ENCODE measurements at places on chromosomes 7 and 10.

DNA sequence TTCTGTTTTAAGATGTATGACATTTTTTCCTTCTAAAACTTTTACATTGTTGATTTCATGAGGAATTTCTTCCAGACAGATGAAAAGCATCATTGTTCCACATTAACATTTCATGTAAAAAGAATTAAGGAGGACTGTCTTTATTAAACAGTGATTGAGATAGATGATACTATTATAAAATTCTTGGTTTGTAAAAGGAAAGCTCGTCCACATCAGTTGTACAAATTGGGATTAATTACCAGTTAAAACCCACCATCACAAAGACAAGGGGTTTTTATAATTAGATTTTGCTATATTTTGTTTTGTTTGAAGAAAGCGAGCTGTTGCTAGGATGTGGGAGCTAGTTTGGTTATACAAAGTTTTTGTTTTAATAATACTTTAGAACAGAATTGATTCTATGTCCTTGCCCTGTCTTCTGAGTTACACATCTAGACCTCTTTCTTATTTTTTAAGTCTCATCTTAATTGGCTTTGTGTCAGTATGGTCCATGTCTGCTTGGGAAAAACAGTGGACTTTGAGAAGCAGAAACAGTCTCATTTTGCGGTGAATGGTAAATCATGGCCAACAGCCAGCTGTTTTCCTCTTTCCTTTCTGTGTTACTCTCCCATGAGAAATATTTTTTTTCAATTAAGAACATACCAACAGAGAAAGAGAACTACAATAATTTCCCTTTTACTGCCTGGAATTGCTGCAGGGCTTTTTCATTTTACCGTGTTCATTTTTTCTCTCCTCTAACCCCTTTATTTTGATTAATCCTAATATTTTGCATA lies 3.2 kb downstream of the TES start:
- DNase-seq: no peak

GRCh38 chr7:24982917-24983316 lies 2.9 kb upstream of the OSBPL3 start:
- no peak for DNase-seq

GRCh38 chr10:120945801-120946302 lies 94.7 kb downstream of the WDR11 start:
- DNase-seq: no peak

DNA sequence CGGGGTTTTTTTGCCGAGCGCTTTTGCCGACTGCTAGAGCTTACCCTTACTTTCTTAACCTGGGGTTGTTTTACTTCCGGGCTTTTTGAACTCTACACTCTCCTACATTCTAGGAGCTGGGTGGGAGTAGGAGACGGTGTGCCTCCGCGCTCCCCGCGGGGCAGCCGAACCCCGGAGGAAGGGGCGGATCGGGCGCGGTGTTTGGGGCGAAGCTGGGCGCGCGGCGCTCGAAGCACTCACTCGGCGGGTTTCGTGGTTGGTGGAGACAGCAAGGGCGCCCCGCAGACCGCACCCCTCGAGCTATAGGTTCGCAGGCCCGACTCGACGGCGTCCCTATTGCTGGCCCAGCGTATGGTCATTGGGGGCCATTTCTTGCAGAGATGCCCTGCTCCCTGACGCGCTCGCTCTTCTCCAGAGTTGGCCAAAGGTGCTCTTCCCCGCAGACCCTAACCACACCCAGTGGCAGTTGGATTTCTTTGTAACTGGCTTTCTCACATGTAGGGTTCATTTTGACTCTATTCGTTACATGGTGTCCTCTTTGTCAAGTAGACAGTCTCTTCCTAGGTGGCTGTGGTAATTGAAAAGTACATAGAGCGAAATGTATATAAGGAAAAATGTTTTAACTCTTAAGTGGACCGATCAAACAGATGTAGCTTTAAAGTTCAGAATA lies 364 bp downstream of the ZNF518A start:
- DNase-seq: peak; percentile 89

DNA sequence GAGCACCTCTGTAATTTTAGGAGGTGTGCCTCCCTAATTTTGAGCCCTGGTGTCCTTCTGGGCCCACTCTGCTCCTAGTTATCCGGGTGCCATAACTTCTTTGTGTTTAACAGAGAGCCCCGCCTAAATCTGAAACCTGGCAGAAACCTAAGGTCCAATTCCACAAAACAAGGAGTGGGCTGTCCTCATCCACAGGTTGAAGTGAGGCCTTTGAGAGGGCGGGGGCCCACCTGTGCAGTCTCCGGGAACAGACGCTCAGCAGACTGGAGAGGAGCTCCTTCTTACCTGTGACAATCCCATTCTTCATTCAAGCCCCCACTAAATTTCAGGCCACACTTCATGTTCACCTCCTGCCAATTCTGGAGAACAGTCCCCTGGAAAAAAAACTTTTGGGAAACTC lies 10.9 kb downstream of the TMEM72 start:
- DNase-seq: no peak

- no peak for DNase-seq
Observed at GRCh38 chr10:74213571-74214162, 62.6 kb downstream of the ADK start.

DNA sequence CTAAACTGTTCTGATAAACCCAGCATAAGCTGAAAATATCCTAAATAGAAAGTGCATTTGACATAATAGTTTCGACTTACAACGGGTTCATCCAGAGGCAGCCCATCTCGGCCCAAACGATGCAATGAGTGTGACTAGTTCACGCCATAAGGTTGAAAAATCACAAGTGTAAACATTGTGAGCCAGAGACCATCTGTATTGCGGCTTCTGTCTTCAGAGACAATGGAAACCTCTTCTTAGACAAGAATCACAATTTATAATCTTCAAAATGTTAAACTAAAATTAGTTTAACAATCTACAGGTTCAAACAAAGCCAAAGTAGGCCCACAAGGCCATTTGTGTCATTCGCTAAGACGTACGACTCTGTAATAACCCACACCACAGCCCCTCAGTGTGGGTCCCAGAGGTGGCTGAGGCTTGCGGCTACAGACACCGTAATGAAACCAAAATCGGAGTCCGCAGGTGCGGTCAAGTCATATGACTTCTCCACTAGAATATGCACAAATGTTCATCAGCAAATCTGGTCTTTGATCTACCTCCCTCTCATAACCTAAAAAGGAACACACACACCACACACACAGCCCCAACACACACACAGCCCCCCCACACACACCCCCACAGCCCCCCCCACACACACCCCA lies 81.8 kb downstream of the DIP2C start:
- DNase-seq: no peak

DNA sequence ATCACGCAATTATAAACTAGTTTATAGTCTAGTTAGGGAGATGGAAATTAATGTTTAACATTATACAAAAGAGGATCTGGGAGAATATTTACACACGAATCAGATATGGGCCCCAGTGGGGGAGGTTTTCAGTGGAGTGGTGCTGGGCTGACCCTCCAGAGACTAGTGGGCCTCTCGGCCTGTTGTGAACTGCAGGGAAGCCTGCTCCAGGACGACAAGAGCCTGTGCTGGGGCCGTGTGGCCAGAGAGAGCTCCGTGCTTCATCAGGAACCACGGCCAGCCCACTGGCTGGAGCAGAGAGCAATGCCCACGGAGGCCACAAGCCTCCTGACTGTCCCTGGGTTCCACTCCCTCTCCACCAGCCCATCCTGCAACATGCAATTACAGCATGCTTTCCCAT lies 11.3 kb upstream of the ESYT2 start:
- no peak for DNase-seq

DNA sequence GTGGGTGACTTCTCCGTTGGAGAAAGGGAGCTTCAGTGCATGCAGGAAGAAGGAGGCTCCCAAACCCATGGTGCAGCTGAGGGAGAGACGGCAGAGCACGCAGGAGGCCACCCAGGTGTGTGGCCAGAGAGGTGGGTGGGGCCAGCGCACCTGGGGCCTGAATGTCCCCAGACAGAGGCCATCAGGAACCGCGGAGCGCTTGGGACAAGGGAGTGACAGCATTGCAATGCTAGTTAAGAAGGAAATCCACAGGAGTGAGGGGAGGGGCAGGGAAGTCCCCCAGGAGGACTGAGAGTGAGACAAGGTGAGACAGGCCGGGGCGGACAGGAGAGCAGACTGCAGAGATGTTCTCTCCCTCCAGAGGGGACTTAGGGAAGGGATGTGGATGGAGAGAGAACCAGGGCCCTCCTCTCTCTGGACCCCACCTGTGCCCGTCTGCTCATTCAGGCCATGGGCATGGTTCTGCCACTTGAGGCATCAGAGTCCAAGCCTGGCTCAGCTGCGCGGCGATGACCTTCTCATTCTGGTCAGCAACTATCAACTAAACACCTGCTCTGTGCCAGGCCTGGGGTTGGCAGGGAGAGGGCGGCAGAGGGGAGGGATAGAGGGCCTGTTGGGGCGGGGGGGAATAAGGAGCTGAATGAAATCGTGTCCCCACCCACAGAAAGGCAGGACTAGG lies 69.4 kb upstream of the COL13A1 start:
- no peak for DNase-seq

DNA sequence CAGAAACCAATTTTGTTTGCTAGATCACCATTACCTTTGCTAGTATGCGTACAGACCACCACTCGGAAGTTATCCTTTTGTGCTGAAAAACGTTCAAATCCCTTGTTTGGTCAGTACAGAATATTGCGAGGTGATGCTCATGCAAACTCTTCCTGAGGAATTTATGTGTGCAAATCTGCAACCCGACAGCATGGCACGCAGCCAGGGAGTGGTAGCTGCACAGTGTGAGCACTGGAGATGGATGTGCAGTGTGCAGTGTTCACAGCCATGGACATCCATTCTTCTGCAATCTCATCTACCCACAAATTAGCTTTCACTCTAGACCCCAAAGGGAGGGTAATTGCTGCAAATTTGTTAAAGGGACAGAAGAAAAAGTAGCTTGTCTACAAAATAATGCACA lies 72.2 kb downstream of the CACUL1 start:
- DNase-seq: no peak
